ENCODE measurements at places on chromosomes 7 and 10.
A peak's percentile ranks its signal among the peaks of the same experiment; 100 is the strongest.

DNA sequence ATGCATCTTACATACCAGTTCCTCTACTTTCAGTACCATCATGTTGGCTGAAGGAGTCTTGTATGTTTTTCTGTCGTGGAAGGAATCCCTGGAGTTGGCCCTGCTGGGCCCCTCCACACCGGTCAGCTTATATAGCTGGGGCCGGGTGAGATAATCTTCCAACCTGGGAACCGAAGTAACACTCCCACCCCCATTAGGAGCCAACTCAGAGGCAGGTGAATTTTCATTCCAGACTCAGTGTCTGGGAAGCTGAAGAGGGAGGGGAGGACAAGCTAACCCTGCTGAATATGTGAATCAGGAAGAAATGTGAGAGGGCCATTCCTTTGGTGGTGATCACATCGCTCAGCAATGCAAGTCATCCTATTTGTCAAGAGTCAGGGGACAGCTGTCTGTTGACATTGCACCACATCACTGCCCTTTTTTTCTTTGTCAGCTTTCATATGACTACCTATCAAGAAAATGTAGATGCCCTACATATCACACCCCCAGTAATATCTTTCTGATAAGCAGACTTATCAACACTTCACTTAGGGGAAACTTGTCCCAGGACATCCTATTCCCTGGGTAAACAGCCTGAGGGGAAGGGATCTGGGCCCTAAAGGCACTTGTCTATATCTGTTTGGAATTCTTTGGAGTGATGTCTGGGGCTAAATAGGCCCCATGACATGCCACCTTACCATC, at the start of gene ANKRD1:
Gene ANKRD1 (minus strand): TSS at position 102 of the 681 bp plus-strand sequence. CDS start 60 bp downstream, at position 42.
- no peak for DNase-seq

- no peak for DNase-seq
Observed at GRCh38 chr10:96716390-96716789, 3.9 kb downstream of the PIK3AP1 start.

GRCh38 chr7:41975849-41976248, 261.2 kb downstream of the GLI3 start:
- no peak for DNase-seq

GRCh38 chr7:113159746-113160339, 41.5 kb upstream of the SMIM30 start:
- peak; percentile 38 for DNase-seq

GRCh38 chr10:91416339-91416855, 6.3 kb downstream of the HECTD2 start:
- no peak for DNase-seq

DNA sequence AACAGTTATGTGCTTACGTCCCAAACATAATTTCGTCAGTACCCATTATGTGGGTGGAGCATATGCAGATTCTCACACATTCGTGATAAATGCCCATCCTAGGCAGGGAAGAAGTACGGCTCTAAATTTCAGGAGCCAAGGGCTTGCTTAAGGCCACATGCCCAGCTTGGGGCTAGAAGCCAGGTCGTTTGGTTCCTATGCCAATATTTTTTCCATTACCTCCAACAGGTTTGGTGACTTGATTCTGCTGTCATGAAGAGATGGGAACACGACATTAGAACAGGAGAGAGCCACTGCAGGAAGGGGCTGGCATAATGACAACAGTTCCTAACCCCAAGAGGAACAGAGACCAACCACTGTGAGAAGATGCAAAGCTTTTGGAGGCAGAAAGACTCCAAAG, 85.1 kb downstream of the HIPK2 start:
- DNase-seq = no peak

DNA sequence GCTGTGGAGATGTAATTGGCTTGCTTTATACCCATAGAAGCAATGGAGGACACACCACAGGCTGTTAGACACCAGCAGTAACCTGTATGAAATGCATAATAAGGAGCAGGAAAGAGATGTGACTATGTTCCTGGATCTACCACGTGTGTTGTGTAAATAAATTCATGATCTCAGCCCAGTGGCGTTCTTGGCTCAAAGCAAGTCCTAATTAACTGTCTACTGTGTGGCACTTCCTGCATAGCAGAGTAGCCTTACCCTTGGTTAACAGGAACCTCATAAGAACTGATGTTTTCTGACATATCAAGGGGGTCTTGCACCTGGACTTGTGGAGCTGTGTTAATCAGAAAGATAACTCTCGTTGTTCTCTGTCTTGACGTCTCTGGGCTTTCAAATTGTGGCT, 25.7 kb upstream of the FAM180A start:
- no peak for DNase-seq

- DNase-seq = no peak
Observed at GRCh38 chr10:11498399-11498798, 113.1 kb downstream of the USP6NL start.

GRCh38 chr7:133919810-133920209, 207.3 kb upstream of the LRGUK start:
- DNase-seq = no peak

GRCh38 chr10:111107023-111107422, 30.2 kb downstream of the ADRA2A start:
- DNase-seq = no peak

DNA sequence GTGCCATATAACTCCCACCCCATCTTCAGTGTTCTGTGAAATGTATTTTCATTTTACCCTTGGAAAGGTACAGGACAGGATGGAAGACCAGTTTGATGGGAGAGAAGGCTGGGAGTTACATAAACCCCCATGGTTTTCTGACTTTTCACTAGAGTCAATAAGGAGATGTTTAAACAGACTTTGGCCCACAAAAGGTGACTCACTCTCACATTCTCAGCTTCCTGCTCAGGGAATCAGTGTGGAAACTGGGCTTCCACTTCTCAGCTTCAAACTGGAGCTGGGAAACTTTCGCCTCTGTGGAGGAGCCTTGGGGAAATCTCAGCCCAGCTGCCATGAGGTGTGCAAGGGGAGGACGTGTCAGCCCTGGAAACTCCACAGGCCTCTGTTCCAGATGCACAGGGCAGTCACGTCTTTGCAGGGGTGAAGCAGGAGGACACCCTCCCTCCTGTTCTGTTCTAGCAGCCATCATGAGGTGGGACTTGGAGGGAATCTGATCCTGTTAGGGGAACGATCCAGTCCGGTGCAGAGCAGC, 560.5 kb upstream of the GALNT17 start:
- no peak for DNase-seq

- DNase-seq = peak; percentile 2
Observed at GRCh38 chr7:118286131-118286530, 61.6 kb downstream of the ANKRD7 start.

DNA sequence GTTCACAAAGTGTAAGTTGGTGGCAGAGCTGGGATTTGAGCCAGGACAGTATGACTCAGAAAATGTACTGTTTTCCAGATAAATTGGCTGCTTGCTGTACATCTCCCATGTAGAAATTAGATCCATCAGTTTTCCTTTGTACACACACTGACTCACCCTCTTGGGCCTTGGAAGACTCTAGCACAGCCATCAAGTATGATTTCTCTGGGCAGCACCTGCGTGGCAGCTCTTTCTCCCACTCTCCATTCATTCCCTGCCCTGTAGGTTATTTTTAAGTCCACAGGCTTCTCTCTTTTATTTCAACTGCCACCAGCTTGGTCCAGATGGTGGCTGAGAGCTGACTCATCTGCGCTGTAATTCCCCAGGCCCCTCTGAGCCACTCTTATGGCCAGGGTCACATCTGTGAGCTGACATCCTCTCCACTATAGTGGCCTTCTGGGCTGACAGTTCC, 28.3 kb upstream of the SDK1 start:
- DNase-seq = no peak

GRCh38 chr10:72265508-72265907, 8.2 kb upstream of the DDIT4 start:
- DNase-seq = no peak

- no peak for DNase-seq
Observed at GRCh38 chr7:21942955-21943354, 2.7 kb downstream of the CDCA7L start.

DNA sequence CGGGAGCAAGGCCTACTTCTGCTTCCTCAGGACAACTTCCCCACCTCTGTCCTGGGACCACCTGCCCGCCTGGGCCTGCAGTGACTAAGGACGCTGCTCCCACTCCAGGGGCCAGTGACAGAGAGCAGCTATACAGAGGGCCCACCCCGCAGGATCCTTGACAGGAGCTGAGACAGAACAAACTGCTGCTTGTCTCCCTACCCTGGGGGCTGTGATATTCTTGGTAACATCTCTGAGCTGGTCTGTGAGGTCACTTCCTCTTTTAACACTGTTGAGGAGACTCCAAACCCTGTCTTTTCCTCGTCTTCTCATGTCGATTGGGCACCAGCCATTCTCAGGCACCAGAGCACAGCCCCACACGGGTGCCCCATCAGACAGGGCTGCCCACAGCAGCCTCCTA, 6.9 kb upstream of the MRPS24 start:
- DNase-seq = no peak

DNA sequence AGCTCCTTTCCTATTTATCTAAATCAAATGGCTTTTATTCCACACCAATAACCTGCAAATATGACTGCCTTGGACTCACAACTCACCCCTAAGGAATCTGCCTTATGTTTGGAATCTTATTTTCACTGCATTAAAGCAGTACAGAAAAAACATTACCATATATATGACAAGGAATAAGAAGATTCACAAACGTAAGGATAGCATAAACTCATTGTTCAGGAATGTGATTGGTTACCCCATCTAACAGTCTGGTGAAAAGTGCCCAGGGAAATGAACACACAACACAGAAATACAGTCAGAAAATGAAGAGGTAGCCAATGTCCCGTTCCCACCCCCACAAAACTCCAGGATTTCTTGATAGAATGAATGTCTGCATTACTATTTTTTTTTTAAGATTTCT, 2.0 kb downstream of the PPP3CB start:
- DNase-seq = no peak

- DNase-seq = peak; percentile 78
Observed at GRCh38 chr7:1176891-1177373, 16.9 kb upstream of the ZFAND2A start.
